Muscle of leg (tissue), 16 donors: ENCODE measurements at places on chromosomes 1 and 21. TPM values are rescaled to one million over a fixed set of nuclear protein-coding genes. Genes with fewer than 3 reads are reported as not detected.

- peak; percentile 50 for DNase-seq
Measured at GRCh38 chr1:95742591-95743089, 508.6 kb downstream of the RWDD3 start.

DNA sequence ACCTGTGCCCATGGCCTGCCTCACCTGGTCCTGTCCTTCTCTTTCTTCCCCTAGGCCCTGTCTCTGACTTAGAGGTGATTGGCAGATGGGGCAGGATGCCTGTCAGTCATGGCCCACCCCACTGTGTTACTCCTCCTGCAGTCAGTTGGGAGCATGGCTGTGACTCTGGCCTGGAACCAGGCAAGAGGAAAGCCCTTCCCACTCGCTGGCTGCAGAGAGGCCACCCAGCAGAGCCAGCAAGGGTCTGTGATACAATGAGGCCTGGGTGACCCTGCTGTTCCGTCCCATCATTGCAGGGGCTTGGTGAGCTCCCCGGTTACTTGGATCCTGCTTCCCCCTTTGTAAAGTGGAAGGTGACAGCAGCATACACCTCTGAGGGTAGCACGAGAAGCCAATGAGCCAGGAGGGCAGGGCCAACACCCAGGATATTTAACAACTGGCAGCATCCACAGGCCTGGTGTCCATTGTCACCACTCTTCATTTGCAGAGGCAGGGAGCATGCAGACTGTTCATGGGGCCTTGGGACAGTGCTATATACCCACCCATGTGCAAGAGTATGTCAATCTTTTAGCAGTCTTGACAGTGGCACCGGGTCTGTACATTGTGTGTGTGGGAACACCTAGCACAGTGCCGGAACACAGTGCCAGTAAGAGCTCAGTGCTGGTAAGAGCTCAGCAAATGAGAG is 191.0 kb upstream of the C1orf174 start:
- DNase-seq, result no peak

- peak; percentile 86 for DNase-seq
Measured at GRCh38 chr1:227887697-227888403, 59.9 kb downstream of the WNT9A start.

GRCh38 chr1:30126848-30127247 is 596.5 kb downstream of the MATN1 start:
- no peak for DNase-seq

DNA sequence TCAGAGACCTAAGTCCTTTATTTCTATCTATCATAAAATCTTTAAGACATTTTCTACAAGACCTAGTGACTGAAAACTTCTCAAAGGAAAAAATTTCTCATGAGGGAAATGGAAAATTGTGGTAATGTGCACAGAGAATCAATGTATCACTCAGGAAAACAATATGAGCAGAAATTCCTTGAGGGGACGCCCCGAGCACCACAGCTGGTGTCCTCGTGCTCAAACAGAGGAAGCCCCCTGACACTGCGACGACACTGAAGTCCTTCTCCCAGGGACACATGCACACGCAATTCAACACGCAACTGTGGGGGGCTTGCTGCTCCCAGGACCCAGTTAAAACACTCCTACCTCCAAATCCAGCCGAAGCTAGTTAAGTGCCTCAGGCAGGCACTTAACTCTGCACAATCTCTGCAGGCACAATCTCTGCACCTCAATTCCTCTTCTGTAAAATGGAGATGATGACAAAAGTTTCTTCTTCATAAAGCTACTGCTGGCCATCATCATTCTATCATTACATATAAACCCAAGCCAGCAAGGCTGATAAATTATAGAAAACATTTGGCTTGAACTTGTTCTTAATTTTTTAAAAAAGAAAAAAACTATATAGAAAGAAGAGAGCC is 16.0 kb downstream of the ZBTB17 start:
- DNase-seq, result peak; percentile 66

DNA sequence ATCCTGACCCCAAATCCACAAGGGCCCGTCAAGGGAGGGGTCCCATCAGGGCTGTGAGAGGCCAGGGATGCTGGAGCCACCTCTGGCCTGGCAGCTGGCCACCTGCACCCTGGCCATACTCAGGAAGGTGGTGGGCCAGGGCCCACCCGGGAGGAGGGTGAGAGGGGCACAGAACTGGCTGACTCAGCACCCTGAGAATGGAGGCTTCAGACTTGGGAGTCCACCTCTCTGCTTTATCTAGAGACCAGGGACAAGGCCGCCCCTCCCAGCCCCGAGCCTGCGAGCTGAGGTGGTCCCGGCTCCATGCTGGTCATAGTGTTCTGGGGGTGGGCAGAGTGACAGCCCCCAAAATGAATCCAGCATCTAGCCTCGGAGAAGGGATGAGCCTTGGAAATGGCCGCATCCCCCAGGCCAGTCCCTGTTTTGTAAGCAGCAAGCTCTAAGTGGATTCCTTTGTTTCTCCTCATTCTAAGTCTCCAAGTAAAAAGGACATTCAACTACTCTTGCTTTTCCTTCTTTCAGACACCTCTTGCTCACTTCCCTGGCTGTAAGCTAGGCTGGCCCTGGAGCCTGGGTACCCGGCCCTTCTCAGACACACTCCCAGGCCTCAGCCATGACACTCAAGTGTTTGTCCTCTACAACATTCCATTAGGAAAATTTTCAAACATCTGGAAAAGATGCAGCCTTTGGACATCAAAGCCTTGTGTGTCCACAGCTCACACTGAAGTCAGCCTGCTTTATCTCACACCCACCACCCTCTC is 12.3 kb downstream of the WNT3A start:
- DNase-seq, result no peak

DNA sequence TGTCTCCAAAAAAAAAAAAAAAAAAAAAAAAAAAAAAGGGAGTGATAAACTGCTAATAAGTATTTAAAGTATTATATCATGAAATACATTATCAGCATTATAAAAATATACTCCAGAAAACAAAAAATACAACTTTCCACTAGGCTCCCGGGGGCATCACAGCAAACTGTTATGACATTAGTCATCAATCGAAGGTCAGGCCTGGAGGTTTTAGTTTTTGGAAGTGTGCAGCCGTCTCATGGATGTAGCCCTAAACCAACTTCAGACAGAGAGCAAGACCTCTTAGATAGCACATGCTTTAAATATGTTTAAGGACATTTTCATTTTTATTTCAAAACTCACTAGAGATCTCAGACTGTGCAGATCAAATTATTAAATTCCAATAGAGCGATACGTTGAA is 106.3 kb downstream of the RERE start:
- peak; percentile 35 for DNase-seq

DNA sequence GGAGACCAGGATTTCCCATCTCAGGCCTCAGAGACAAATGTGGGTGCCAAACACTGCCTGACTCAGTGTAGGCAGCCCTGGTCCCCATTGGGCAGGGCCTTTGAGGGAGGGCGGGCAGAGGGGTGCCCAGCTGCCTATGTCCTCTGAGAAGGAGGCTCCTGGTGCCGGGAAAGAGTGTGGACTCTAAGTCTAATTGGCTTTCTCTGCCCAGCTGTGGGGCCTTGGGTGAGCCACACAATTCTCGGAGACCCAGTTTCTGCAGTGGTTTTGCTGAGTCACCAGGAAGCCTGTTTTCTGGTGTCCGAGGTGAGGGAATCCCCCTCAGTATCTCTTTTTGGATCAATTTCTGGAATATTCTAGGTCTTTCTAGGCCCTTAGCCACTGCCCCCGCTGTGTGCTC is 35.3 kb upstream of the ACTL8 start:
- no peak for DNase-seq

GRCh38 chr1:64842224-64842623 is 97.3 kb downstream of the RAVER2 start:
- DNase-seq, result peak; percentile 36

DNA sequence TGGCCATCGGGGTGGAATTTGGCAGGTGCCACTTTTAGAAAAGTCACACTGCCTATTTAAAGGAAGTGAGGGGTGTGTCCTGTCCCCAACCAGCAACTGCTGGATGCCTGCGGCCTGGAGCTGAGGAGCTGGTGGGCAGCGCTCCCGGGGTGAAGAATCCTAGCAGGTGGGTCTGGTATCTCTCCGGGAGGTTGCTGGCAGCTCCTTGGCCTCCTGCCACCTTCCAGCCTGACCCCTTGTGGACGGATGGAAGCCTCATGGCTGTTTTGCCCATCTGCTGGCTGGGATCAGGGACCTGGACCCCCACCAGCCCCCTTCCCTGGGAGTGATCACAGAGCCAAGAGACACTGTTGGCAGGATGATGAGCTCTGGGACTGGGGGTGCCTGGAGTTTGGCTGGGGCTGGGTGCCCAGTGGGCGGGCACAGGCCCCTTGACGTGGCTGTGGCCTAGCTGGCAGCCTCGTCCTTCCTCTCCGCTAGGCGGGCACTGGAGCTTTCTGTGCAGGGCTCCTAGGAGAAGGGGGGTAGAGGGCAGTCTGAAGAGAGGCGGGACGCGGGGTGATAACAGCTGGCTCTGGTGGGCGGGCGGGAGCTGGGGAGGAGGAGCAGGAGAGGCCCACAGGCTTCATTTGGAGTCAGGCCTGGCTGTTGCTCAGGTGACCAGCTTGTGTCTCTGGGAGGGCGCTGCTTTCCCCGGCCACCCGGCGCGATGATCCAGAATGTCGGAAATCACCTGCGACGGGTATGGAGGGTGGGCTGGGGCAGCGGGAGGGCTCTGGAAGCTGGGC is at the start of gene ACOT11:
Gene ACOT11, plus strand, starts transcription at position 628 of the 788 bp plus-strand sequence. Its CDS starts 82 bp downstream, at position 710.
- peak; percentile 94 for DNase-seq

DNA sequence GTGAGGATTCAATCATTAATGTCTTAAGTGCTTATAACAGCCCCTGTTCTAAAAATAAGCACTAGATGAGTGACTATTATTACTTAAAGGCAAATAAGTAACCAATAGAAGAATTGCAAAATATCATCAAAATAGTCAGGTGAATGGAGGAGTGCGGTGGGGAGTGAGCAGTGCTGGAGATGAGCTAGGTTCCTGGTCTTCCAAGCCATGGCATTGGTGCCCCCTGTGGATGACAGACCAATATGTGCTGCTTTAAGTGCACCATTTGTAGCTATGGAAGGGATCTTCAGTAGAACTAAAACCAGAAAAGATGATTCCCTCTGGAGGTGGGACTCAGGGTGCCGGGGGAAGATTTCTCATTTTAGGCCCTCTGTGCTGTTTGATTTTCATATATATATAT is 46.1 kb upstream of the SLC30A1 start:
- peak; percentile 42 for DNase-seq

GRCh38 chr1:60891281-60891680 is 191.1 kb upstream of the NFIA start:
- DNase-seq, result no peak

DNA sequence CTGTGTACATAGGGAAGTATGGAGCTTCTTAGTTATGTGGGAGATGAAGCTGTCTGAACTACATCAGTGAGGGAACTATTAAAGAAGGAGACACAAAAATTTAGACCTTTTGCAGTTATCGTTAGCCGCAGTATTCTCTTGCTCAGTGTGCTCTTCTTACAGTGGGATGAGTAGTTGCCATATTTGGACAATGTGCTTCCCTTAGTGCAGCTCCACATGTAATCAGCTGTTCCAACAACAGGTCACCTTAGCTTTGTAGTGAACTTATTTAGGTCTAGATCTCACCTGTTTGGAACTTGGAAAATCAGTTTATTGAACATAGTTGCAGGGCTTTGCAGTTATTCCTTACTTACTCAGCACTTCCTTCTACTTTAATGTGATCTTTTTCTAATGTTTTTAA is 18.1 kb downstream of the GPR52 start:
- DNase-seq, result no peak

GRCh38 chr1:67973051-67973450 is 77.4 kb downstream of the DIRAS3 start:
- DNase-seq, result no peak

GRCh38 chr1:109111386-109112055 is 2.4 kb upstream of the ELAPOR1 start:
- no peak for DNase-seq

GRCh38 chr1:227459326-227459841 is 104.0 kb upstream of the ZNF678 start:
- DNase-seq, result no peak

- peak; percentile 54 for DNase-seq
Measured at GRCh38 chr1:924656-925560, 1.2 kb downstream of the SAMD11 start.

- DNase-seq, result no peak
Measured at GRCh38 chr1:170893655-170894297, 41.6 kb upstream of the MROH9 start.

DNA sequence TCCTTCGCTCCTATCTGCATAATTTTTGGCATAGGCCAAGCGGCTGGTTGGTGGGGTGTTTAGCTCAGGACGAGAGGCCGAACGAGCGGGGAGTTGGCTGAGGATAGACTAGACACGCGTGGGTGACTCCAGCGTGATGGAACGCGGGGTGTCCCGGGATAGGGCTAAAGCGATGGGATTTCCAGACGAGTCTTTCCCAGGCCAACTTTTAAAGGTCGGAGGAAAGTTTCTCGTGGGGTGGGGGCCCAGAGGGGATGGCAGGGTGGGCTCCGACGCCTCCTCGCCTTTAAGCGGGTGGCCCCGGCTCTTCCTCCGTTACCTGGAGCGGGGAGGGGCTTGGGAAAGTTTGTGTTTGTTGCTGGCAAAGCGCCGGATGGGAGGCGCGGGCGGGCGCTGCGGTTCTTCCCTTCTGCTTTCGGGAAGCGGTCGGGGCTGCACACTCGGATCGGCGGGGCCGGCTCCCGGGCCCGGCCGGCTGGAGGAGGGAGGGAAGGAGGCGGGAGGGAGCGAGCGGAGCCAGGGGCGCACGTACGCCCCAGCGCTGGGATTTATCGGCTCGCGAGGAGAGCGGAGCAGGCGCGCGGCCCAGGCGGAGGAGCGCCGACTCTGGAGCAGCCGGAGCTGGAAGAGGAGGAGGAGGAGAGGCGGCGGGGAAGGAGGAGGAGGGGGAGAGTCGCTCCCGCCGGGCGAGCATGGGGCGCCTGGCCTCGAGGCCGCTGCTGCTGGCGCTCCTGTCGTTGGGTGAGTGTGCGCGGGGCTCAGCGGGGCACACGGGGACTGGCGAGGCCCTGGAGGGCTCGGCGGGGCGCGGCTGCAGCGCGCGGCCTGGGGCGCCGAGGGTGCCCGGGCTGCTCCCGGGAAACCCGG is at the start of gene PTGFRN:
Gene PTGFRN, plus strand, starts transcription at position 405 of the 867 bp plus-strand sequence. Its CDS starts 288 bp downstream, at position 693.
- DNase-seq, result peak; percentile 91

DNA sequence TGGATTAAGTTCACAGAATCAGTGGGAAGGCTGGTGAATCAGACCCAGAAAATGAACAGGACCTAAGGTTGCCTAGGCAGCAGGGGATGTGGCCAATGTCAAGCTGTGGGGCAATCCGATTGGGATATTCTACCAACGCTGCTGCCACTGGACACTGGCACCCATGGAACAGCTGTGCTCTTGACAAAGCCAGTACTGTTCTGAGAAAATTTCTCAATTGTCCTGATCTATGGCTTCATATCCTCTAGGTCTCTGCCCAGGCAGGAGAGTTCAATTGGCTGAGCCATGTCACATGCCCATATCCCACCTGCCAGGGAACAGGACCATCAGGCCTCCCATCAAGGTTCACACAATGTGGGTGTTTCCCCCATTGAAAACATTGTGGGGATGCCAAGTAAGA is 6.2 kb downstream of the TACSTD2 start:
- DNase-seq, result no peak

Gene REN
- not detected for polyA plus RNA-seq

Gene ICOSLG
- polyA plus RNA-seq, result 8.1 TPM

Gene KIAA0040
- 14.0 TPM for polyA plus RNA-seq

Gene SDF4
- 108 TPM for polyA plus RNA-seq

Gene CFHR3
- polyA plus RNA-seq, result 1.7 TPM
